ENCODE measurements at places on chromosomes 4 and X. TPM values are rescaled to one million over a fixed set of nuclear protein-coding genes. Genes with fewer than 3 reads are reported as not detected.

The PHEX gene
- total RNA-seq, result 0.82 TPM

The SSX4B gene
- total RNA-seq, result not detected

The PDGFRA gene
- total RNA-seq, result 70.6 TPM

The NEIL3 gene
- 6.2 TPM for total RNA-seq

The RNF150 gene
- 32.2 TPM for total RNA-seq

The RIPPLY1 gene
- not detected for total RNA-seq

The ARFIP1 gene
- total RNA-seq, result 32.2 TPM

The CNGA1 gene
- 0.18 TPM for total RNA-seq

The NDP gene
- total RNA-seq, result 18.7 TPM

The SULT1B1 gene
- 0.64 TPM for total RNA-seq

The NSG1 gene
- 223 TPM for total RNA-seq

The RHOXF2 gene
- not detected for total RNA-seq

The AMOT gene
- total RNA-seq, result 15.4 TPM

The SHROOM3 gene
- 55.4 TPM for total RNA-seq

The RAB40A gene
- 2.2 TPM for total RNA-seq

The ANXA5 gene
- total RNA-seq, result 57.4 TPM

The PCDH19 gene
- 17.4 TPM for total RNA-seq

The TKTL1 gene
- 5.0 TPM for total RNA-seq

The RHOXF2B gene
- total RNA-seq, result not detected

The GAGE13 gene
- total RNA-seq, result not detected

The RLIM gene
- total RNA-seq, result 70.9 TPM

The UGT2B7 gene
- total RNA-seq, result not detected

The PUDP gene
- total RNA-seq, result 10.1 TPM

The BST1 gene
- total RNA-seq, result 1.2 TPM

The OPRPN gene
- not detected for total RNA-seq

The TMPRSS11B gene
- total RNA-seq, result not detected

The NPY1R gene
- 8.2 TPM for total RNA-seq

The GPRASP3 gene
- total RNA-seq, result 33.4 TPM

The PWWP3B gene
- total RNA-seq, result 1.00 TPM

The GNRHR gene
- not detected for total RNA-seq

The TSPAN7 gene
- total RNA-seq, result 102 TPM

The ZAR1 gene
- 0.27 TPM for total RNA-seq

The STBD1 gene
- total RNA-seq, result 1.5 TPM

The KCND1 gene
- total RNA-seq, result 0.82 TPM

The TMEM271 gene
- total RNA-seq, result 4.4 TPM

The GRID2 gene
- 194 TPM for total RNA-seq

The STAP1 gene
- total RNA-seq, result not detected

The DKK2 gene
- total RNA-seq, result 3.9 TPM

The PAGE4 gene
- total RNA-seq, result not detected

The CDKL2 gene
- 34.6 TPM for total RNA-seq

The UGT2B11 gene
- not detected for total RNA-seq

The MAGED4 gene
- total RNA-seq, result 55.0 TPM

The TEX13C gene
- not detected for total RNA-seq

The PDHA1 gene
- total RNA-seq, result 68.6 TPM
